ENCODE measurements at places on chromosomes 4 and X.

GRCh38 chr4:108103099-108103862 lies 65.5 kb downstream of the LEF1 start:
- no peak for ATAC-seq

GRCh38 chrX:101022020-101022419 lies 29.9 kb downstream of the TRMT2B start:
- no peak for ATAC-seq

DNA sequence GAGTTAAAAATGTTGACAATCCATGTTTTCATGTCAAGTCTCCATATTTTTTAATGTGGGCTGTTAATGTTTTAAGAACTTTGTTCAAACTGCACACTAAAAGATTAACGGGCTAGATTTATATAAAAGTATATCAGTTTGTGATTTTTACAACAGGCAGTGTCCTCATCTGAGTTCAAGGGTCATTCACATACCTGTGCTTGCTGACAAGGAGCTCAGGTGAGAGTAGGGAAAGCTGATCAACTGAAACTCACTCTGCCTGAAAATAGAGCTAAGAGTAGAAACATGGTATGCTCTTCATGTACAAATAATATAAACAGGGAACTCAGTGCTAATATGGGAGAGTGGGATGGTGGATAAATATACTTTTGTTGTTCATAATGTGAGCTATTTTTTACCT lies 102.3 kb upstream of the DKK2 start:
- ATAC-seq: no peak

- no peak for ATAC-seq
These were observed 1456.9 kb downstream of the TECRL start for GRCh38 chr4:62952366-62952765.

GRCh38 chr4:31187979-31188378 lies 467.8 kb downstream of the PCDH7 start:
- ATAC-seq: no peak

DNA sequence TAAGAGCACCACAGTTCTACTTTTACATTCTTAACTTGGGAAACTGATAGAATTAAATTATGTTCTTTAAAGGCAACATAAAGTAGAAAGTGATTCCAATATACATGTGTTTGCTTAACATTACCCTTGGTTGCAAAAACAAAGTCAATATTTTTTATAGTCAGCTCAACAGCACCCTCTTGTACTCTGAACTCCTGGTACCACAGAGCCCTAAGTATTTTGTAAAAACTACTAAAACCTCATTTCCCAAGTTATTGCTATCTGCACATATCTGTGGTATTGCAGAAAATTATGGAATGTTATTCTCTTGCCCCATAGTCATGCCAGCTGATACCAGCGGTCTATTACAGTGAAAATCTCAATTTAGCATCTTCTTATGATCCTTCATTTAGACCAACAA lies 2.9 kb downstream of the KIF4A start:
- ATAC-seq: no peak

DNA sequence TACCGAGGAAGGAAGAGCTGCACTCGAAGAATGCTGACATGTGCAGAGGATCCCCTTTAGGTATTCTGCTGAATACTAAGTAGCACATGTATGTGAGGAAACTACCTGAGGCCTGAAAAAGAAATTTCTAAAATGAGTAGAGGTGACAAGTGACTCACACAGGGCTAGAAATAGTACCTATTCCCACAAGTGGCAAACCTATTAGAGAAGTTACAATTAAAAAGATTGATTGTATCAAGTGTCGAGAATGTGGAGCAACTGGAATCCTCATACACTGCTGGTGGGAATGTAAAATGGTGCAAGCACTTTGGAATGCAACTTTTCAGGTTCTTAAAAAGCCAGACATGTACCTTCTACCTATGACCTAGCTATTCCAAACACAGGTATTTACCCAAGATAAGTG lies 47.4 kb downstream of the CCSER1 start:
- ATAC-seq: no peak

DNA sequence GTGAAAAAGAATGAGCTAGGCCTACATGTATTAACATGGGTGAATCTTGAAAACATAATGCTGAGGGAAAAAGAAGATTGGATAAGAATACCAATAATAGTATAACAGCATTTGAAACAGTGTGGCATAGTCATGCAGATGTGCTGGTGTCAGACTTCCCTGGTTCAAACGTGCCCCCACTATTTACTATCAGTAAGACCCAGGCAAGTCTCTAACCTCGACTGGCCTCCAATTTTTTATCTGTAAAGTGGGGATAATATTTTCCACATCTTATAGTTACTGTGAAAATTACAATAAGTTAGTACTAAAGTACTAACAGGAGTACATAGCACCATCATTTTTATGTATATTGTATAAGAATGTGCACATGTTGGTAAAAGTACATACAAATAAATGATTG lies 17.0 kb upstream of the SLAIN2 start:
- no peak for ATAC-seq

- ATAC-seq: no peak
These were observed 91.1 kb upstream of the VEGFC start for GRCh38 chr4:176883681-176884418.

DNA sequence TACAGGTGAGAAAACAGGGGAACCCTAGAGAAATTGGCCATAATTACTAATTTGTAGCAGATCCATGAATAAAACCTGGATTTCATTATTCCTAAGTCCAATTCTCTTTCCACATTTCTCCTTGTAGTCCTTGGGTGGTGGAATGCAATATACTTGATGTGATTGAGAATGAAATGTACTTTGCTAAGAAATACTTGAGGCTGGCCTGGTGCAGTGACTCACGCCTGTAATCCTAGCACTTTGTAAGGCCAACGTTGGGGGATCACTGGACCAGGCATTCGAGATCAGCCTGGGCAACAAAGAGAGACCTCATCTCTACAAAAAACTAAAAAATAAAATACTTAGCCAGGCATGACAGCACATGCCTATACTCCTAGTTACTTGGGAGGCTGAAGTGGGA lies 15.9 kb downstream of the TMEM184C start:
- no peak for ATAC-seq

- no peak for ATAC-seq
These were observed 120.4 kb downstream of the NDST3 start for GRCh38 chr4:118154649-118155048.

- no peak for ATAC-seq
These were observed 128.8 kb downstream of the COMMD8 start for GRCh38 chr4:47334652-47335051.

- no peak for ATAC-seq
These were observed 75.7 kb downstream of the ANXA3 start for GRCh38 chr4:78627046-78627965.

DNA sequence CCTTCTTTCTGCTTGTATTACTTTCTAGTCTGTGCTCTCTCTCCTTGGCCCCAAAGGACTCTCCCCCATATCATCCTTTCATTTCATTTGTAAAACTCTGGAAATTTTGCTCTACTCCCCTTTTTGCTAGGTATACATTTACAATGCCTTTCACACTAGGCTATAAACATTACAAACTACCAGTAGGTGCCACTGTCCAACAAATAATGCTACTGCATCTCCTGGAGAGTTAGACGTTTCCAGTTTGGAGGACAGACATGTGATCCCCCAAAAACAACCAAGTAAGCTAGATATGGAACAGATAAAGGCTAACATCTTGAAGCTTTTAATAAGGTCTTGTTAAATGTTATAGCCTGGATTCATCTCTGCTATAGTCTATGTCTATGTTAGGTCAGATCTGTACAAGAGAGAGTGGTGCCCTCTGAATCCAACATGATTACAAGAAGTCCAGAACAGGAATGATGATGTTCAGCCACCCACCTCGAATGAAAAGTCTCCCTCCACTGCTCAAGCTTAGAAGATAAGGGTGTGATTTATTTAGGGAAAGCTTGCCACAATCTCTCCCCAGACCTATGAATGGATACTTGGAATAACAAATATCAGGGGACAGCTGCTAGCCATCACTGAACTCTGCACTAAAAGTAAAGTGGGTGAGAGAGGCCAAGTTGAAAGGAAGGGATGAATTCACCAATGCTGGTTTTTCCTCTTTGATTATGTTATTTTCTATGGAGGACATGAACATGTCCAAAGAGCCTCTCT lies 14.3 kb downstream of the CBR4 start:
- no peak for ATAC-seq

GRCh38 chrX:7334253-7334935 lies 186.4 kb upstream of the PUDP start:
- ATAC-seq: no peak

- no peak for ATAC-seq
These were observed 128.3 kb upstream of the MAOA start for GRCh38 chrX:43527801-43528200.

- ATAC-seq: no peak
These were observed 226.3 kb upstream of the VCX3A start for GRCh38 chrX:6761251-6761650.

DNA sequence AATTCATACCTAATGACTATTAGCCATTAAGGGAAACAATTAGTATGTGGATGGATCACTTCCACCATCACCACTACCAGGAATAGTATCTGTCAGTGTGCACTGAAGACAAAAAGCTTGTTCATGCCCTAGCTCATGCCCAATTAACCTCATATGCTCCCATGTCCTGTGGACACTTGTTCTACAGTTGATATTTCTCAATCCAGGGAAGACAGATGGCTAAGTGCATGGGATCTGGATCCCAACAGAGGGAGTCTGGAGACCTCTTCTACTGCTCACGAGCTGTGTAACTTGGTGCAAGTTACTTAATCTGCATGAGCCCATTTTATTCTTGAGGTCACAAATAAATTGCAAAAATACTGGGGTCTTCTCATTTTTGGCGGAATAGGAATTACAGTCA lies 23.7 kb downstream of the AMOT start:
- ATAC-seq: no peak

GRCh38 chrX:41014776-41015360 lies 70.4 kb upstream of the USP9X start:
- ATAC-seq: peak; percentile 65

DNA sequence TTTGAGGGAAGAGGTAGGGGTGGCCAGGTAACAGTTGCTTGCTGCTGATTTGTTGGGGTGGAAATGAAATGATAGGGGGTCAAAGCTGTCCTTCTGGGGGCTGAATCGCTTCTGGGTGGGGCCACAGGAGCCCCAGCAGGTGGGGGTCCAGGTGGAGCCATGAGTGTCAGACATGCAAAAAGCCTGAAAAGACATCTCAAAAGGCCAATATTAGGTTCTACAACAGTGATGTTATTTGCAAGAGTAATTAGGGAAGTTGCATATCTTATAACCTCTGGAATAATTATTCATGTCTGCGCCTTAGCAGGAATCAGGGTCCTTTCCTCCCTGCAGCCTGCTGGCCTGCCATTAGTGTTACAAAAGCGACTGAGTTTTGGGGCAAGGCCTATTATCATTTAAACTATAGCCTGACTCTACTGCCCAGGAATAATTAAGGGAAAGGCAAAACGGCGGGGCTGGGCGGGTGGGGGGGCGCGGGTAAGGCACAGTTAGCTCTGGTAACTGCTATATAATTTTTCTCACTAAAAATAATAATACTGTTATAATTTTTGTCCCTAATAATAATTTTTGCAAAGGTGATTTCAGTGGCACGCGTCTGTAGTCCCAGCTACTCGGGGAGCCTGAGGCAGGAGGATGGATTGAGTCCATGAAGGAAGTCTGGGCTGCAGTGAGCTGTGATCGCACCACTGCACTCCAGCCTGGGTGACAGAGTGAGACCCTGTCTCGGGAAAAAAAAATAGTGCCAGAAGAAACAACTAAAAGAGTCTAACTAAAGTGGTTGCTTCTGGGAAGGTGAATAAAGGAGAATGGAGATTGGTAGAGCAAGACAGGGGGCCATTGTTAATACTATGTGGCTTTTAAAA lies 145.7 kb downstream of the MAGEB17 start:
- ATAC-seq: no peak

DNA sequence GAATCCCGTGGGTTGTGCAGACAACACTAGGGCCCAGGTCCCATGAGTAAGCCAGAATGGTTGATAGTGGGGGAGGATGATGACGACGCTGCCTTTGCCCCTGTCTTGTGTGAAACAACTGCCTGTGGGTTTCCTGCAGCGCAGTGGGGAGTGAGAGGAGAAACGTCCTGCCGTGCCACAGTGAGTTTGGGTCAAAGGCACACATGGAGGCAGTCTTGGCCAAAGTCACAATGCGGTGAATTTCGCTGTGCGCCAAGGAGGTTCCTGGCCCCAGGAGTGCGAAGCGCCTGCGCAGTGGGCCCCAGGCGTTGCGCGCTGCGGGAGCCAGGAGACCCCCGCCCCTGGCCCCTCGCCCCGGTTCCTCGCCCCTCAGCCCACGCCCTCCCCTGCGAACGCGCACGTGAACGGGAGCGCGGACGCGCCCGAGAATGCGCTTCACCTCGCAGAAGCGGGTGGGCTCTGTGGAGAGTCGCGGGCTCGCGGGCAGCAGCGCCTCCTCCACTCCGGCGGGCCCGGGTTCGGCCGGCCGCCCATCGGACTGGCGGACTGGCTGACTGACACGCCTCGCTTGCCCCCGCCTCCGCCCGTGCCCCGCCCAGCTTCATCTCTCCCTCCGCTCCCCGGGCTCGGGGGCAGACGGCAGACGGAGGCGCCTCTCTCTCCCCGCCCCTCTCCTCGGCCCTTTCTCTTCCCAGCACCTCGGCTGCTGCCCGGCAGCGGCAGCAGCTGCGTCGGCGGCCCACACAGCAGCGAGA lies at the start of gene NUDT10:
TSS of gene NUDT10 (plus strand) at position 635 of the 755 bp plus-strand sequence. CDS start 144 bp downstream, outside the sequence.
- peak; percentile 57 for ATAC-seq

GRCh38 chrX:121333942-121334341 lies 286.5 kb downstream of the GLUD2 start:
- no peak for ATAC-seq

- no peak for ATAC-seq
These were observed 5.0 kb upstream of the AFAP1 start for GRCh38 chr4:7944599-7945220.

GRCh38 chr4:19829101-19829500 lies 422.6 kb upstream of the SLIT2 start:
- no peak for ATAC-seq

- no peak for ATAC-seq
These were observed 820.8 kb upstream of the GRIA3 start for GRCh38 chrX:122363112-122363795.

DNA sequence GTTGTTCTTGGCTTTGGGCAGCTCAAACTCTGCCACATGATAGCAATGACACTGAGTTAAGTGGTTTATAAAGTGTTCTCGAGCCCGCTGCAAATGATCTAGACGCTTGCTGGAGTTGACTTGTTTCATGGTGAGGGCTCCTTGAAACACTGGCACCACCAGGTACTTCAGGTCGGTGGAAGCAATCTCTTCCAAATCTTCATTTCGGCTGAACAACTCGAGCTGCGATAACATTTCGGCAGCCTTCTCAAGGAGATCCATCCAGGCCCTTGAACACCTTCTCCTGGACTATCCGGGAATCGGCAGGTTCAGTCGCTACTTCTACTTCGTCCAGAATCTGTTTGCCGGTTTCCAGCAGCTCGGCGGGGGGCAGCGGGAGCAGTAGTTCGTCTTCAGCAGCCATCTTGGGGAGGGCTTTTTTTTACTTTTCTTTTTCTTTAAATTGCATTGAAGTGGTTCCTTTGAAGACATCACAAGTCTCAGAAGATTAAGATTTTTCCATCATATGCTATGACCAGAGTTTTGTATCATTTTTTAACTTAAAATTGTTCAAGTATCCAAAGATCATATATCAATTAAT lies 28.0 kb downstream of the HNRNPDL start:
- ATAC-seq: no peak

GRCh38 chr4:41683326-41683725 lies 65.2 kb downstream of the PHOX2B start:
- ATAC-seq: no peak

Measured in activated CD4-positive, CD25-positive, alpha-beta regulatory T cell treated with anti-CD3 and anti-CD28 coated beads, Interleukin-2, amount 50 U/mL, for 24 hours (primary cell).